ENCODE measurements at places on chromosomes 16 and 17. TPM values are rescaled to one million over a fixed set of nuclear protein-coding genes. Genes with fewer than 3 reads are reported as not detected.
A peak's percentile ranks its signal among the peaks of the same experiment; 100 is the strongest.

DNA sequence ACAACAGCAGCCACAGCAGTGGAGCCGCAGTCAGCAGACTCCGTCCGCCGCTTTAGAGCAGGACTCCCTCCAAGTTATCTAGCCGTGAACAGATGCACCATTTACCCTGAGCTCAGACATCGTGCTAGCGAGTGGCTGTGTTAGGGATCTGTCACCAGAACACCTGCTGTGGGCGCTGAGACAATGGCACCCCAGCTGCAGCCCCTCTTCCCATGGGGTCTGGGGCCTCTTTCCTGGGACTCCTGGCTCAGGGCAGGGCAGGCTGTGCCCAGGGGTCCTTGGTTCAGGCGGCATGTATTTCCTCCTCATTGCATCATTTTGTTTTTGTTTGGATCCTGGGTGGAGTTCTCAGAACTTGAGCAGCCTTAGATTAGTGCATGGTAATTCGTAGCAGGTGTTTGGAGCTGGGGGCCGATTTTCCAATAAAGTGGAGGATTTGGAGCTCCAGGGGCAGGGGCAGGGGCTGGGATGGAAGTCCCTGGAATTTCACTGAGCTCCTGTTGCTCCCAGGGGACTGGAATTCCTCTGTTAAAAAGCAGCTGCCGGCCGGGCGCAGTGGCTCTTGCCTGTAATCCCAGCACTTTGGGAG, 23.4 kb downstream of the NMRAL1 start:
- DNase-seq = peak; percentile 8
- no peaks in the 10 kb centered on the region for H3K27me3 ChIP-seq
- no peak overlapping the region for H3K4me3 ChIP-seq

Gene CDT1
- 114 TPM for total RNA-seq

Gene ATP6V0C
- 109 TPM for total RNA-seq

Gene TEKT5
- total RNA-seq = 0.52 TPM

Gene CASKIN1
- 6.2 TPM for total RNA-seq

DNA sequence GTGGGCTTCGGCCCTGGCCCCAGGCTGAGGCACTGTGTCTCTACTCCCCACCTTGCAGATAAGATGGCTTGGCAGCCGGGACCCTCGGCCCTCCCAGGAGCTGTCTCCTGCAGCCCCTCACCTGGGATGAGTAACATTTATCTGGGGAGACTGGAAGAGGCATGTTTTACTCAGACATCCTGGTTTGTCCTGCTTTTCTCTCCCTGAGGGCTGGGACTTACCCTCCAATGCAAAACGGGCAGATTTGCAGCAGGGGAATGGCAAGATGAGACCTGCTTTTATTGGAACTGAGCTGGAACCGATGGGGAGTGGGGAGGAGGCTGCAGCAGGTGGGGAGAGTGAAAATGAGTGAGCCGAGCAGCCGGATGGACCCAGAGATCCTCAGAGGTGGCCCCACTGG, 27.3 kb upstream of the UBE2G1 start:
- H3K4me3 ChIP-seq = no peak overlapping the region
- DNase-seq = no peak
- H3K27ac ChIP-seq = peak overlapping the region; percentile 75
- peaks cover 31% of the 10 kb centered on the region for H3K4me1 ChIP-seq

Gene GUCY2D
- total RNA-seq = not detected

DNA sequence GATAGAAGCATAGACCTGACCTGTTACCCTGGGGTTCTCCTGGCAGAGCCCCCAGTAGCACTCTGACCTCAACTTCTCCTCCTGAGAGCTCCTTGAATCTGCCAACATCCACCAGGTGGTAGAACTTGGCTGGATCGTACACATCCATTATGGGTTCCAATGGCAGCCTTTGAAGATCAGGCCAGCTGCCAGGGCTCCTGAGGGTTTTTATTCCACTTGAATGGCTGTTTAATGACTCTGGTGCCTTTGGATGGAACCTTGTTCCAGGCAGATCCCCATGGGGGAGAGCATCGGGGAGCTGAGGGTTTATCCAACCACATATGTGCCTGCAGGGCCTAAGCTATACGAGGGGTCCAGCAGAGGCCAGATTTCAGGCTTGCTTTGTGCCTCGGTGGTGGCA, 47.1 kb upstream of the CLEC19A start:
- no peak for DNase-seq
- no peaks in the 10 kb centered on the region for H3K36me3 ChIP-seq
- H3K4me1 ChIP-seq = no peaks in the 10 kb centered on the region

Gene AGRP
- not detected for total RNA-seq

GRCh38 chr16:71919035-71919434, 23.7 kb downstream of the IST1 start:
- no peak for DNase-seq
- H3K36me3 ChIP-seq = peaks cover 89% of the 10 kb centered on the region
- H3K27me3 ChIP-seq = no peaks in the 10 kb centered on the region
- H3K4me1 ChIP-seq = no peaks in the 10 kb centered on the region

Gene TBC1D28
- total RNA-seq = not detected

GRCh38 chr16:78050734-78051400, 28.5 kb downstream of the CLEC3A start:
- H3K27ac ChIP-seq = no peak overlapping the region
- peaks cover 31% of the 10 kb centered on the region for H3K27me3 ChIP-seq
- no peaks in the 10 kb centered on the region for H3K36me3 ChIP-seq
- no peak overlapping the region for H3K4me3 ChIP-seq

GRCh38 chr17:81422776-81423697, 27.8 kb downstream of the BAHCC1 start:
- no peak for DNase-seq
- H3K4me1 ChIP-seq = no peaks in the 10 kb centered on the region
- no peaks in the 10 kb centered on the region for H3K36me3 ChIP-seq
- no peak overlapping the region for H3K27ac ChIP-seq

Gene SOX15
- total RNA-seq = 23.6 TPM

Gene OMG
- not detected for total RNA-seq

GRCh38 chr16:54370278-54371040, 83.9 kb upstream of the IRX3 start:
- H3K27me3 ChIP-seq = no peaks in the 10 kb centered on the region
- no peak overlapping the region for H3K27ac ChIP-seq
- DNase-seq = peak; percentile 32
- no peaks in the 10 kb centered on the region for H3K4me1 ChIP-seq
- H3K36me3 ChIP-seq = no peaks in the 10 kb centered on the region

All from GM23338 (cell line).